ENCODE measurements at places on chromosomes 6 and 20. TPM values are rescaled to one million over a fixed set of nuclear protein-coding genes. Genes with fewer than 3 reads are reported as not detected.

- no peaks in the 10 kb centered on the region for H3K27me3 ChIP-seq
- H3K4me3 ChIP-seq: no peak overlapping the region
- DNase-seq: no peak
- no peaks in the 10 kb centered on the region for H3K4me1 ChIP-seq
- H3K36me3 ChIP-seq: no peaks in the 10 kb centered on the region
- H3K27ac ChIP-seq: no peak overlapping the region
These were observed 16.4 kb downstream of the GLYATL3 start for GRCh38 chr6:49516147-49516505.

DNA sequence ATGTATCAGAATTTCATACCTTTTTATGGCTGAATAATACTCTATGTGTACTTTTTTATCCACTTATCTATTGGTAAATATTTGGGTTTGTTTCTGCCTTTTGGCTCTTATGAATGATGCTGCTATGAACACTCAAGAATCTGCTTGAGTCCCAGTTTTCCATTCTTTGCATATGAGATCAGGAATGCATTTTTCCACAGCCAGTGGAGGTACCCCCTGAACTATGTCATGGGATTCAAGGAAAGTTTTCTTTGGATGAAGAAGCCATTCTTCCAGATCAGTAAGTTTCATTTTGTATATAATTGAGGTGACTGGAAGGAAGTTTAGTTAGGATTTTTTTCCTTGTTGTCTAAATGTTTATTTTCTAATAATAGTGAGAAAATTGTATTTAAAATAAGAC, 40.9 kb downstream of the NKX2-4 start:
- peaks cover 5% of the 10 kb centered on the region for H3K36me3 ChIP-seq
- no peak overlapping the region for H3K27ac ChIP-seq
- no peaks in the 10 kb centered on the region for H3K27me3 ChIP-seq
- DNase-seq: no peak
- H3K4me1 ChIP-seq: no peaks in the 10 kb centered on the region

Gene LSM14B
- total RNA-seq: 32.6 TPM

Gene MUC21
- not detected for total RNA-seq

Gene TEAD3
- 10.3 TPM for total RNA-seq

DNA sequence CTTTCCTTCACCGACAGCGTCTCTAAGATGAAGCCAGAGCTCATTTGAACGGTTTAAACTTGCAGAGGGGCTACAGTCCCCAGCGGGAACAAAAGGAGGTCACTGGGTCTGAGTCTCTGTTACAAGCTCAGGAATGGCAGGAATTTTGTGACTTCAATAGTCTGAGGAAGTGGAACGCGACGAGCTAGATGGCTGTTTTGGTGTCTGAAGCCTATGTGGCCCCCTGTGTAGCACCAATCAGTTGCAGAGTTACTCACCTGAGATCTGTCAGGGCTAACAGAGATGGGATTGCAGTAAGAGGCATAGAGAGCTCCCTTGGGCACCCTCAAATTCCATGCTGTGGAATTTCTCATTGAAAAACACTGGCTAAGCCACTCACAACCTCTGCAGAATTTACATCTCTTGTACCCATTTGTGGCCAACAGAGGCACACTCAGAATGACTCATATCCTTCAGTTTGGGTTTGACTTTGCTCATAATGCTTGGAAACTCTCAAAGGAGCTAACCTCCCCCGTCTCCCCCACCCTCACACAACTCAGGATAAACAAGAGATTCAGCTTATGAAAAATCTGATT, 7.1 kb upstream of the TCP11 start:
- no peak overlapping the region for H3K4me3 ChIP-seq
- no peaks in the 10 kb centered on the region for H3K36me3 ChIP-seq
- peak overlapping the region; percentile 34 for H3K27ac ChIP-seq
- no peak for DNase-seq
- peaks cover 29% of the 10 kb centered on the region for H3K4me1 ChIP-seq
- no peaks in the 10 kb centered on the region for H3K27me3 ChIP-seq

- no peaks in the 10 kb centered on the region for H3K4me1 ChIP-seq
- DNase-seq: no peak
- no peaks in the 10 kb centered on the region for H3K27me3 ChIP-seq
- H3K27ac ChIP-seq: no peak overlapping the region
These were observed 137.2 kb upstream of the CENPW start for GRCh38 chr6:126202707-126203106.

Gene ISM1
- 19.3 TPM for total RNA-seq

DNA sequence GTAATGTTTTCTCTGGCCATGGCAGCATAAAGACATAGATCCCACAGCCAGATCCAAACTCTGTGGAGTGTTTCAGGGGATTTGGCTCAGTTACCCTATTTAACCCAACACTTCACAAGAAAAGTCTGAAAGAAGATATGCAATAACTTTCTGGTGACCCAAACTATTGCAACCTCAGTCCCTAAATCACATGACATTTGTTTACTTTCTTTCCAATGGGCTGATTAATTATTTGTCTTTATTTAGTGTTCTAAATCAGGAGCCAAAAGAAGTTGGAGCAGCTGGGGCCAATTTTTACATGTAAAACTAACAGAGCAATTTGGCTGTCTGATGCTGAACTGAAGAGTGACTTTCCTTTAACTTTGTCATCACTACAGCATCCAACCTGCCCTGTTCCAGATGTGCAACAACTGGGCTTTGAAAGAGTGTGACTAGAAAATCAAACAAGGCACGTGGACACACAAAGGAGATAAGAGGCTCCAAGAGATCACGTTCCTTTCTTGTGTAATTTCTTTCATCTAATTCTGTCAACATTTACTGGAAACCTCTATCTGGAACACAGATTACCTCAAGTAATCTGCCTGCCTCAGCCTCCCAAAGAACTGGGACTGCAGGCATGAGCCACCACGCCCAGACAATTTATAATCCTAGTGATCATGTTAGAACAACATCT, 90.8 kb downstream of the TRMT11 start:
- no peaks in the 10 kb centered on the region for H3K27me3 ChIP-seq
- H3K27ac ChIP-seq: no peak overlapping the region
- H3K36me3 ChIP-seq: no peaks in the 10 kb centered on the region
- no peak overlapping the region for H3K4me3 ChIP-seq
- no peaks in the 10 kb centered on the region for H3K4me1 ChIP-seq
- DNase-seq: no peak

GRCh38 chr6:156719395-156719719, 57.8 kb upstream of the ARID1B start:
- no peaks in the 10 kb centered on the region for H3K27me3 ChIP-seq
- H3K4me1 ChIP-seq: peaks cover 4% of the 10 kb centered on the region
- no peak for DNase-seq
- peak overlapping the region; percentile 53 for H3K4me3 ChIP-seq
- peak overlapping the region; percentile 96 for H3K27ac ChIP-seq
- H3K36me3 ChIP-seq: no peaks in the 10 kb centered on the region

- H3K4me1 ChIP-seq: peaks cover 32% of the 10 kb centered on the region
- no peak for DNase-seq
- H3K27me3 ChIP-seq: no peaks in the 10 kb centered on the region
These were observed 9.1 kb upstream of the MAPK13 start for GRCh38 chr6:36120979-36121786.

DNA sequence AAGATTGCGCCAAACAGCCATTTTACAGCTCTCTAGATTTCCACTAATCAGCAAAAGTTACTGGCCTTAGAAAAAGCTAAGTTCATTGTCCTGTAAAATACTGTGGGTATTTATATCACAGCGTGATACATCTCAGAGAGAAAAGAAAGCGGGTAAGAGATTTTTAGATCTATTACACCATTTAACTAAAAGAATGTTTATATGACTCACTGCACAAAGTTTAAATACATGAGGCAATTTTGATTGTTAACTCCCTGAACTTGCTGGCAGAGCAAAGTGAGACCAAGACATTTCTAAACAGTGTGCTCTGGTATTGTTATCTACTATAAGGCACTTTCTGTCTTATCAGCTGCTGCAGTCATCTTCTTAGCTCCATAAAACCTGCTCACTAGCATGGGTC, 314.3 kb downstream of the EPHA7 start:
- no peak overlapping the region for H3K27ac ChIP-seq
- H3K4me3 ChIP-seq: no peak overlapping the region
- no peaks in the 10 kb centered on the region for H3K36me3 ChIP-seq
- DNase-seq: no peak
- H3K27me3 ChIP-seq: no peaks in the 10 kb centered on the region

Gene SLC13A3
- total RNA-seq: 11.6 TPM

Gene SLC24A3
- 1.8 TPM for total RNA-seq

- no peak for DNase-seq
- no peak overlapping the region for H3K27ac ChIP-seq
- no peaks in the 10 kb centered on the region for H3K36me3 ChIP-seq
These were observed 386.4 kb upstream of the MMS22L start for GRCh38 chr6:97669191-97670031.

- H3K4me3 ChIP-seq: peak within 1 kb of the TSS; percentile 38
- H3K27ac ChIP-seq: no peak within 1 kb of the TSS
- no peaks in the 10 kb centered on the region for H3K4me1 ChIP-seq
- DNase-seq: no peak
These were observed at the start of gene BTBD3 for GRCh38 chr20:11917663-11918062. Gene BTBD3 (plus strand): TSS chr20:11917893. CDS start chr20:11918276, 383 bp downstream.

DNA sequence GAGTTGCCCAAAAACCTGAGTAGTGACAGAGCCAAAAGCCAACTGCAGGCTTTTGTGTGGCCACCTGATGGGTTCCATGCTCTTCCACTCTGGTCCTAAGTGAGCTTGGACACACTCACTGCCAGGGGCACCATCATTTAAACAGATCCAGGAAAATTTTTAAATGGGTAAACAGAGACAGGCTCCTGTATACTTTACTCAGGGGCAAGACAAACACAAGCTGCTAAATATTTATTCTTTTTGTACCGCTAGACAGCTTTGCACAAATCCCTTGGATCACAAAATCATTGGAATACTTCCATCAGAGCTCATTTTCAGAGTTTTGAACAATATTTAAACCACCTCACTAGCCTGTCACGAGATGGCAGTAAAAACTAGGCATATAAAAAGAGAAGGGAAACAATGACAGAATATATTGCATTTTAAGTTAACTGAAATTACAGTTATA, 31.4 kb downstream of the GCLC start:
- H3K27me3 ChIP-seq: no peaks in the 10 kb centered on the region
- no peak for DNase-seq

DNA sequence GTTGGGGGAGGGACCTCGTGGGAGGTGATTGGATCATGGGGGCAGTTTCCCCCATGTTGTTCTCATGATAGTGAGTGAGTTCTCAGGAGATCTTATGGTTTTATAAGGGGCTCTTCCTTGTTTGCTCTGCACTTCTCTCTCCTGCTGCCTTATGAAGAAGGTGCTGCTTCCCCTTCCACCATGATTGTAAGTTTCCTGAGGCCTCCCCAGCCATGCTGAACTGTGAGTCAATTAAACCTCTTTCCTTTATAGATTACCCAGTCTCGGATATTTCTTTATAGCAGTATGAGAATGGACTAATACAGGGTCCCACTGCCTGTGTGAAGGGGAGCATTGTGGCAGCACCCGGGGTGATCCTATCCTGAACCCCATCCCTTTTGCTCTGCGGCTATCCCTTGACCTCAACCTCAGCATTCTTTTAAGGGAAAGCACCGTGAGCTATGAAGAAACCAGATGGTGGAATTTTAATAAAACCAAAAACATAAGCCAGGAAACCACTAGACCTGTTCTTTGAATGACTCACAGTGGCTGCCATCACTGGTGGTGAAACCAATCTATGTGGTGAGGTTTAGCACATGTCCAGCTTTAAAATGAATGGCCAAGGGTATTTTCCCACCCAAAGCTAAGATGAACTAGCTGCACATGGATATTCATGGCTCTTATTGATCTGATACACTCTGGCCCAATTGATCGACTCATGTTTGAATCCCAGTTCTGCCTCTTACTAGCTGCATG, 62.2 kb downstream of the ZDHHC14 start:
- no peak overlapping the region for H3K4me3 ChIP-seq
- H3K36me3 ChIP-seq: no peaks in the 10 kb centered on the region
- no peaks in the 10 kb centered on the region for H3K27me3 ChIP-seq

GRCh38 chr6:28794175-28795002, 129.4 kb downstream of the TRIM27 start:
- no peak overlapping the region for H3K27ac ChIP-seq
- no peak overlapping the region for H3K4me3 ChIP-seq
- peaks cover 84% of the 10 kb centered on the region for H3K27me3 ChIP-seq
- DNase-seq: no peak
- no peaks in the 10 kb centered on the region for H3K4me1 ChIP-seq

GRCh38 chr20:45187693-45188092, 13.0 kb downstream of the PI3 start:
- H3K27me3 ChIP-seq: no peaks in the 10 kb centered on the region
- H3K36me3 ChIP-seq: no peaks in the 10 kb centered on the region
- DNase-seq: no peak
- H3K4me3 ChIP-seq: no peak overlapping the region
- no peak overlapping the region for H3K27ac ChIP-seq

Gene GTSF1L
- not detected for total RNA-seq

GRCh38 chr20:3383878-3384495, 23.5 kb downstream of the DNAAF9 start:
- DNase-seq: no peak
- no peak overlapping the region for H3K4me3 ChIP-seq
- no peaks in the 10 kb centered on the region for H3K4me1 ChIP-seq
- H3K27me3 ChIP-seq: no peaks in the 10 kb centered on the region
- H3K27ac ChIP-seq: no peak overlapping the region

GRCh38 chr20:61912665-61913422, 152.8 kb downstream of the TAF4 start:
- peaks cover 5% of the 10 kb centered on the region for H3K36me3 ChIP-seq
- H3K4me1 ChIP-seq: no peaks in the 10 kb centered on the region
- H3K27me3 ChIP-seq: no peaks in the 10 kb centered on the region
- DNase-seq: no peak

DNA sequence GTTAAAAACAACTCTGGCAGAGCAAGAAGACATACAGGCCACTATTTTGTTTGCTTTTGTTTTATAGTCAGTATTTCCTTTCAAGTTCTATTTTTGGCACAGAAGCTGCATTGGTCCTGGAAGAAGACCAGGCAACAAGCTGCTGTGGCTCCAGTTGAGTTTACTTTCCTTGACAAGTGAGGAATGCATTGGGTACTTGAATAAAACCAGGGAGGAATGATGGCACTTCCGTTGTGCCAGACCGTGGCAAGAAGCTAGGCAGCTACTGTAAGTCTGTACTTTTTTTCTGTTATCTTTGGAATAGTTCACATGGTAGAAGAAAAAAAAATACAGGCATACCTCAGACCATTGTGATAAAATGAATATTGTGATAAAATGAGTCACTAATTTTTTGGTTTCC, 66.3 kb downstream of the NCOA3 start:
- H3K4me3 ChIP-seq: no peak overlapping the region
- no peak for DNase-seq
- no peak overlapping the region for H3K27ac ChIP-seq
- peaks cover 17% of the 10 kb centered on the region for H3K4me1 ChIP-seq
- H3K36me3 ChIP-seq: no peaks in the 10 kb centered on the region

Gene CAPN11
- total RNA-seq: 0.21 TPM

Gene AIG1
- total RNA-seq: 18.2 TPM

- DNase-seq: no peak
- H3K4me3 ChIP-seq: no peak overlapping the region
- H3K4me1 ChIP-seq: peaks cover 7% of the 10 kb centered on the region
- no peak overlapping the region for H3K27ac ChIP-seq
- peaks cover 23% of the 10 kb centered on the region for H3K36me3 ChIP-seq
These were observed 17.0 kb downstream of the SERPINB9 start for GRCh38 chr6:2885967-2886735.

Gene DHX35
- total RNA-seq: 15.7 TPM
